Stimulated activated CD4-positive, alpha-beta T cell treated with anti-CD3 and anti-CD28 coated beads, Interleukin-4, amount 100 ng/mL, for 4 hours (primary cell): ENCODE measurements at places on chromosomes 3 and 15.

DNA sequence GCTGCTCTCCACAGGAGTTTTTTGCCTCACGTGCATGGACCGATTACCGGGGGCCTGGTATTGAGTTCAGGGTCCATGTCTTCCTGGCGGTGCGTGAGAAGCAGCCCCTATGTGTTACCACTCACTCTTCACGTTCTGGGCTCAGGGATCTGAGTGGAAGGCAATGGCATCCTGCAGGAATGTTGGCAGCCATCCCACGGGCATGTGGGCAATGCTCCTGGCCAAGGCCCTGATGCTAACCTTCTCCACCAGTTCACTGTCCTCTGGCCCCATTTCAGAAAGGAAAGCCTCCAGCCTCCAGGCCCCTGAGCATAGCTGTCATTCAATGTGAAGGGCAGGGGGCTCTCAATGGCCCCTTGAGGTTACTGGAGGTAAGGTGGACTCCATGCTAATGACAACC, 43.0 kb upstream of the KY start:
- no peak for DNase-seq

DNA sequence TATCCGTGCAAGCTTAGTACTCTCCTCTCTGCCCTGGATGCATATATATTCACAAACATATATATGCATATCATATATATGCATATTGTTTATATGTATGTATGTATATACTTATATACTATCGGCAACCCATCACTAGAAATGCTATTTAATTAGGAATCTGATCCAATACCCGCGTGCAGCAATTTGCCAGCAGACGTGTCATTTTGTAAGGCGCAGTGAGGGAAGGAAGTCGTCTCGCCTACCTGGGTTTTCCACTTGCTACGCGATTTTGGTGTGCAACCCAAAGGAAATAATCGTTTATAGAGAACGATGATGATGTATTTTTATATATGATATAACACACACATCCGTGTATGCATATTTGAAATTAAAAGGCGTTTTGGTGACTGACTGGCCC, 5.6 kb upstream of the FEZF2 start:
- DNase-seq: no peak

GRCh38 chr3:47128137-47128536, 35.8 kb downstream of the SETD2 start:
- no peak for DNase-seq

GRCh38 chr3:25080461-25080860, 347.6 kb upstream of the RARB start:
- DNase-seq: no peak

DNA sequence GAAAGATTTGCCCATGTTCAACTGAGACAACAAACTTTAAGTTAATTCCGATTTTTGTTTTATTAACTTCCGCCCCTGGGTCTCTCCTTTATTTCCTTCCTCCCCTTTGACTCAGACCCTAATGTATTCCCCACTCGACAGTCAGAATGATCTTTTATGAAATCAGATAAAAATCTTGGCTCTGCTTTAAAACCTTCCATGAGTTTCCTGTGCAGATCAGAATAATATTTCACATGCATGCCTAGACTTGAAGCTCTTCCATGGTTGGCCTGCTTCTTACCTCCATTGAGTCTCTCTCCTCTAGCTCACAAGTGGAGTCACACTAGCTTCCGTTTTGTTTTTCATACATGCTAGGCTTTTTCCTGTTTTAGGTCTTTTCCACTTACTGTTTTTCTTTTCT, 116.8 kb upstream of the SPATA16 start:
- no peak for DNase-seq

DNA sequence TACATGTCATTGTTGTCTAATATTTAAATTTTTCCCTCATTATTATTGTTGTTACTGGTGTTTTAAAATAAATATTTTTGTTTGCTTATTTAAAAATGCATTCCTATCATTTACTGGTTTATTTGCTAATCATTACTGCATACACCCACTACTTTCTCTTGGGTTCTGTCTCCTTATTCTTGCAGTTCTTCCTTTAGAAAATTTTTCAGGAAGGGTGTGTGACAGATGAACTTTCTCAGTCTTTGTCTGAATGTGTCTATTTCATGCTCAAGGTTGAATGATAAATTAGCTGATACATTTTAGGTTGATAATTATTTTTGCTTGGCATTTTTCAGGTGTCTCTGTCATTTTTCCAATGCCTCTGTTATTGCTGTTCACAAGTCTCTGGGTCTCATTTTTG, 7.4 kb downstream of the AQP9 start:
- DNase-seq: no peak

GRCh38 chr3:46942076-46942475, 34.5 kb downstream of the CCDC12 start:
- DNase-seq: no peak

GRCh38 chr3:29745232-29745870, 464.5 kb downstream of the RBMS3 start:
- no peak for DNase-seq

DNA sequence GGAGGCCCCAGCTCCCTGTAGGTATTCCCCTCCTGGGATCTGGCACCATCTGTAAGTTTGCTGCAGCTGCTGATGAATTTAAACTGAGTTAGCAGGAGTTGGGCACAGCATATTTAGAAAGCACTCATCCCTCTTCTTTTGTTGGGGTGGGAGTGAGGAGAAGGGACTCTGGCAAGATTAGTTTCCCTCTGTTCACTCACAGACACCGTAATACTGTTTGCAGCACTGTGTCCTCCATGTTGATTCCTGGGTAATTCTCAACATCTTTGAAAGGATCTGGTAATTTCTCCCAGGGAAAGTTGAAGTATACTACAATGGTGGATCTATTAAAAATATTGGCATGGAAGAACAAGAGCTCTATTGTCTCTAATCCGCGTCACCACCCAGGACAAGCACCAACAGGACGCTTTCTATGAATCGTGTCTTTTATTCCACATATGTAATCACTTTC, 173.3 kb downstream of the RBMS3 start:
- no peak for DNase-seq

GRCh38 chr3:17629400-17629799, 113.0 kb downstream of the TBC1D5 start:
- no peak for DNase-seq

DNA sequence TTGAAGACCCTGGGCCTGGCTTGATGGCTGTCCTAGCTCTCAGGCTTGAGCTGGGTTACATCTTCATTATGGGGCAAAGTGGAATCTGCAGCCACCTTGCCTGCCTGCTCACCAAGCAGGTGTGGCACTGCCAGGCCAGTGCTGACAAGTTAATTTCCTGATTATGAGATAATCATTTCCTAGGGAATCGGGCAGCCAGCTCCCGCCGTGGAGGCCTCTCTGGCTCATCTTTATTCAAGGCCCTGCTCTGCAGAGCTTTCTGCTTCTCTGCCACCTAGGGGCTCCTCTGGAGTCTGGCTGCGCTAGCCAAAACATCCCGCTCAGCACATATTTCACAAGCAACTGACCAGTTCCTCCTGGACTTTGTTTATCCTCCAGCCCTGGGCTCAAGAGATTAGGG, 9.9 kb downstream of the LOXL1 start:
- DNase-seq: no peak

GRCh38 chr3:54783611-54784010, 144.2 kb downstream of the LRTM1 start:
- DNase-seq: no peak

GRCh38 chr3:39088456-39088855, 19.0 kb downstream of the GORASP1 start:
- DNase-seq: no peak

DNA sequence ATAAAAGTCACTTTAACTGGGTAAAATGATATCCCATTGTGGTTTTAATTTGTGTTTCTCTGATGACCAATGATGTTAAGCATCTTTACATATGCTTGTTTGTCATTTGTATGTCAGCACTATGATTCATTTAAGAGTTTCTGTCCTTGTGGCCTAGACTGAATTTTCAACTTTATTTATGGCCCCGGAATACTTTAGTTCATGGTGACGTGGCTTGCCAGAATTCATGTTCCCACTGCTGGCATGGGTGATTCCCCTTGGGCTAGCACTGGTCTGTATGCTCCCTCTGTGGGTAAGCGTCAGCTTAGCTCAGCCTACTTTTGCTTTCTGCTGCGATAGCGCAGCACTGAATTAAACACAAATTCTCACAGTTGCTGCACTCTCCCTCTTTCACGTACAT, 436.3 kb upstream of the SGO1 start:
- DNase-seq: no peak

GRCh38 chr3:124597273-124597672, 133.0 kb upstream of the UMPS start:
- DNase-seq: no peak

- DNase-seq: no peak
Measured at GRCh38 chr3:13019243-13020095, 53.8 kb downstream of the IQSEC1 start.

GRCh38 chr15:94080989-94081605, 150.3 kb upstream of the MCTP2 start:
- DNase-seq: no peak

DNA sequence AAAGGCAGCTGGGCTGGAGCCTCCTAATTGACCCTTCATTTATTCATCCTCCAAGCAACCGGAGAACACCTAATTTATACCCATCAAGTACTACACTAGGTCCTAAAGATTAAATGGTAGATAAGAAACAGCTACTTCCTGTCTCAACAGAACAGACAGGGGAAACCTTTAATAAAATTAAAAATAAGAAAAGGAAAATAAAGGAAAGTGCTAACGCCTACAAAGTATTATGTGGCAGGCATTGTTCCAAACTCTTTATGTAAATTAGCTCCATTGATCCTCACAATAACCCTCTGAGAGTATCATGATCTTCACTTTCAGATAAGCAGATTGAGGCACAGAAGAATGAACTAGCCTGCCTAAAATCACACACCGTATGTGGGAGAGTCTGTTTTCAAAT, 139.5 kb downstream of the CNTN6 start:
- DNase-seq: no peak

DNA sequence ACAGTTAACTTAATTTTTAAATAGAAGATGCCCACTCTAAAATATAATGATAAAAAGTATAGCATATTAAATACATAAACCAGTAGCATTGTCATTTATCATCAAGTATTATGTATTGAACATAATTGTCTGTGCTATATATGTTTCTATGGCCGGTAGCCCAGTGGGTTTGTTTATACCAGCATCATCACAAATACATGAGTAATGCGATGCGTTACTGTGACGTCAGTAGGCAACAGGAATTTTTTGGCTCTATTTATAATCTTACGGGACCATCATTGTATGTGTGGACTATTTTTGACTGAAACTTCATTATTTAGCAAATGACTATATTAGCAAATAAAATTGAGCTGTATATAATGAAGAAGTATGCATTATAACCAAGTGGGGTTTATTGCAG, 82.1 kb downstream of the FLNB start:
- no peak for DNase-seq

DNA sequence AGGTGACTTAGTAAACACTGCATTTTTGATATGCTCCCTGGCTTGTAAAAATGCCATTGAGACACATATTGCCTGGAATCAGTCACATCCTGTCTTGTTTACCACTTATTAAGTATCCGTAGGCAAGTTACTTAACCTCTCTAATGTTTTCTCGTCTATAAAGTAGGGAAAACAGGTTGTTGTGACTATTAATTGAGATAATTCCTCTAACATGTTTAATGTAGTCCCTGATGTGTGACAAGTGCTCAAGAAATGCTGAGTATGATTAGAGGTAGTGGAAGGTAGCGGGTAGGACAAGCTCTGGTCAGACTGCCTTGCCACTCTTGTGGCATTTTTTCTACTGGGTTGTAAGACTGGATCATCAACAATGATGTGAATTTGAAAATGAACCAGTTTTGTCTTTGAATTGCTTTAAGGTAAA, 54.1 kb downstream of the NFKBIZ start:
- no peak for DNase-seq

- DNase-seq: no peak
Measured at GRCh38 chr3:52299879-52300611, 12.4 kb downstream of the GLYCTK start.

DNA sequence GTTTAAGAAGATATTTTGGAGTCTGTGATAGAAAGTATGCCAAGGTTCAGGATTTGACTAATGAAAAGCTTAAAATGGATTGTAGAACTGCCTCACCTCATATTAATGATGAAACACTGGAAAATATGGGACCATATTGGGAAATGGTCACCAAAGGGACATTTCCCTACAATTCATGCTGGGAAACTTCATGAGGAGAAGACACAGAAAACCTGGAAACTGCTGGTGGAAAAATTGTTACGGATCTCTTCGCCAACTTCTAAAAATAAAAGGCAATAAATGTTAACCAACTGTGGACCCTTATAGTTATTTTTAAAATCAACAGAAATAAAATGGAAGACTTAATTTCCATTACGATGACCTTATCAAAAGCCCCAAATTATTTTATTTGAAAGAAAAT, 97.6 kb upstream of the FRMD4B start:
- DNase-seq: no peak

GRCh38 chr3:198028718-198029117, 68.7 kb downstream of the LMLN start:
- DNase-seq: no peak

DNA sequence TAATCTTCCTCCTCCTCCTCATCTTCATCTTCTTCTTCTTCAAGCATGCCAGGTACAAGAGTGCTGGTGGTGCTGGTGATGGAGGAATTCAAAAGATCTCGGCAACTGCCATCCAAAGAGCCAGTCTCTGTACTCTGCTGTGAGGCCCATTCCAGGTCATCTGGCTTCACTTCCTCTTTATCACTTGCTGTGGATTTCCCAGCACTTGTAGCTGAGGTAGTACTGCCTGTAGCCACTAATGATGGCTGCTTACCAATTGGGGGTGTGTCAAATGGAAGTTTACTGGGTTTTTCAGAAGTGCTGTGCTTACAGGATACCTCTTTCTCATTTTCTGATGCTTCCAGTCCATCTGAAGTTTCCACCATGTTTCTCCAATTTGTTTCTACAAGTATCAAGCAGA, 28.8 kb upstream of the SHC4 start:
- no peak for DNase-seq

- DNase-seq: no peak
Measured at GRCh38 chr15:55277116-55277564, 12.5 kb downstream of the RAB27A start.

DNA sequence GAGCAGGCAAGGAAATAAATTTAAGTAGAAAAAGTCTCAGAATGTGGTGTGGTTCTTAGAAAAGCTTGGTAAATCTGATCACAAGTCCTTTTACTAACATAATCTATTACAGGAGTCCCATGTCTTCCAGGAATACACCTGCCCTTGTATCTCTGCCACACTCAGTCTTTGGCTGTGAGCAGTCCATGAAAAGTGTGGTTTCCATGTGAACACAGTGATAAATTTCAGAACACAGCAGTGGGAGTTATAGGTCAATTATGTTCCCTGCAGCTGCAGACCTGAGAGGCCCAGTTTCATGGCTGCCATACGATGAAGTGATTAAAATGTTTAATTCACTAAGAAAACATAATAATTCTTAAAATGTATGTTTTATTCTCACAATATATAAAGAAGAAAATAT, 366.9 kb upstream of the STAC start:
- DNase-seq: no peak

DNA sequence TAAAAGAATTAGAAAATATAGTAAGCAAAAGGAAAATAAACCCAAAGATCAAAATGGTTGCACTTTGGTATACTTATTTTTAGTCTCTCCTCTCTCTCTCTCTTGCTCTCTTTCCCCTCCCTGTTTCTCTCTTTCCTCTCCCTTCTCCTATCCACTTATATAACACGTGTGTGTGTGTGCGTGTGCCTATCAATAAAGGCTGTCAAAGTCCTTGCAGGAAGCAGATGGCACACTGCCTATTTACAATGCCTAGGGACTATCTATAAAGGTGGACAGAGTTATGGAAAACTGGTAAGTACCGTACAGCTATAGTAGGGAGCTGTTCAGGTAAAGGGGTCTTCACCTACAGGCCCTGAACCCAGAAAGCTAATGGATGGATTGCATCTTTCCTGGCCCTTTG, 161.6 kb downstream of the SQOR start:
- DNase-seq: no peak

- DNase-seq: no peak
Measured at GRCh38 chr15:40536501-40536900, 28.3 kb downstream of the CCDC32 start.
